Glutamatergic neuron (in vitro differentiated cells): ENCODE measurements at places on chromosomes 2 and 18. TPM values are rescaled to one million over a fixed set of nuclear protein-coding genes. Genes with fewer than 3 reads are reported as not detected.

GRCh38 chr18:53458944-53459580 lies 765.4 kb downstream of the MBD2 start:
- peaks cover 32% of the 10 kb centered on the region for H3K4me1 ChIP-seq
- H3K27me3 ChIP-seq: peaks cover 3% of the 10 kb centered on the region
- H3K27ac ChIP-seq: peak overlapping the region; percentile 93
- DNase-seq: peak; percentile 48

GRCh38 chr2:240479111-240479501 lies 43.6 kb downstream of the GPC1 start:
- H3K4me1 ChIP-seq: no peaks in the 10 kb centered on the region
- H3K27ac ChIP-seq: no peak overlapping the region
- no peaks in the 10 kb centered on the region for H3K36me3 ChIP-seq
- no peak for DNase-seq
- no peak overlapping the region for H3K4me3 ChIP-seq

- H3K36me3 ChIP-seq: no peaks in the 10 kb centered on the region
- no peaks in the 10 kb centered on the region for H3K4me1 ChIP-seq
- H3K4me3 ChIP-seq: no peak overlapping the region
- H3K27ac ChIP-seq: no peak overlapping the region
- no peaks in the 10 kb centered on the region for H3K27me3 ChIP-seq
Observed at GRCh38 chr2:177316756-177317155, 52.2 kb upstream of the NFE2L2 start.

GRCh38 chr2:6865346-6866274 lies at the start of gene CMPK2:
TSS of gene CMPK2 (minus strand) at chr2:6865907. CDS start at chr2:6865696, 211 bp downstream.
- peaks cover 12% of the 10 kb centered on the region for H3K4me1 ChIP-seq
- peak; percentile 67 for DNase-seq
- peaks cover 14% of the 10 kb centered on the region for H3K27me3 ChIP-seq
- H3K27ac ChIP-seq: peak within 1 kb of the TSS; percentile 25
- peak within 1 kb of the TSS; percentile 96 for H3K4me3 ChIP-seq

DNA sequence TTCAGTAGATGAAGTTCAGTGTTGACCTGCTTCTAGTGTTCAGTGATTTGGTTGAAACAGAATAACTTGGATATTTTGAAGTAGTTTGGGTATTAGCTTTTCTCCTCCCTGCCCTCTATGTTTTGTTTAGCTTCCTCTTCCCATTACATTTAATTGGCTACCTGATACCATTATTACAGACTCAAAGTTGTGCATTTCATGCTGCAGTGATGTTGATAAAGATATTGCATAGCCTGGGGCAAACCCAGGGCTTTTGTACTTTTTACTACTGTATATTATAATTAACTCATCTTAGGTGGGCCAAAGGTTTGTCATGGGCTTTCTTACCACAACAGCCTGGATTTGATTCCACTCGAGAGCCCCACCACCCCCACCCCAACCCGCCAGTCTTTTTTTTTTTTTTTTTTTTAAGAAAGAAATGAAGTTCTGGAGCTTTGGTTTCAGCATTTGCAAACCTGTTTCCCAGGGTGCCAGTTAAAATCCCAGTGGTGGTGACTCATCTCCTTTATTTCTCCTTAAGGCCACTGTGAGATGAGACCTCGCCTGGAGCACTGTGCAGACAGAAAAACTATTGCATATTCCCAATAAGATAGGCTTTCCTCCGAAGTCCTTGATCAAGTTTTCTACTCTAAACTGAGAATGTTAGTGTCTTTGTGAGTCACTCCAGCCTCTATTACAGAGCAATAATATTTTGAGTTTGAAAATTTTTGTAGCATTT lies 393.7 kb upstream of the FANCL start:
- DNase-seq: no peak
- no peaks in the 10 kb centered on the region for H3K36me3 ChIP-seq
- no peaks in the 10 kb centered on the region for H3K4me1 ChIP-seq
- H3K4me3 ChIP-seq: no peak overlapping the region
- no peaks in the 10 kb centered on the region for H3K27me3 ChIP-seq

DNA sequence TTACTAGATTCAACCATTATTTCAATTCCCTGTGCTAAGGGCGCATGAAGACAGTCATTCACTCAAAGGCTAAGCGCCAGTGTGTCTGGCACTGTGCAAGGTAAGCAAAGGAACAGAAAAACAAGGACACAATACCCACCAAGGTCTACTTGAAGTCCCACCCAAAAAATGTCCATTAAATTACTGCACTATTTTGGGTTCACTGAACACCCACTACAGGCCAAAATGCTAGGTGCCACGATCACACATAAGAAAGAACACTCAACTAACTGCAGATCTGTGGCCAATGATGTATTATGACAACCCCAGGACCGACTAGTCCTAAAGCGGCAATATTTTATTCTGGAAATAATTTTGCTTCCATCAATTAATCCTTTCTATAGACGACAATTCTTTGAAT lies 1.8 kb downstream of the TMEM131 start:
- H3K36me3 ChIP-seq: no peaks in the 10 kb centered on the region
- H3K4me1 ChIP-seq: peaks cover 23% of the 10 kb centered on the region
- peak overlapping the region; percentile 97 for H3K4me3 ChIP-seq
- H3K27me3 ChIP-seq: peaks cover 4% of the 10 kb centered on the region
- peak overlapping the region; percentile 34 for H3K27ac ChIP-seq
- no peak for DNase-seq

GRCh38 chr2:176415174-176415895 lies 146.1 kb downstream of the MTX2 start:
- no peak overlapping the region for H3K4me3 ChIP-seq
- H3K27ac ChIP-seq: no peak overlapping the region

- no peak for DNase-seq
- H3K27me3 ChIP-seq: peaks cover 5% of the 10 kb centered on the region
- H3K4me1 ChIP-seq: peaks cover 2% of the 10 kb centered on the region
Observed at GRCh38 chr2:233039212-233039845, 6.9 kb downstream of the NEU2 start.

DNA sequence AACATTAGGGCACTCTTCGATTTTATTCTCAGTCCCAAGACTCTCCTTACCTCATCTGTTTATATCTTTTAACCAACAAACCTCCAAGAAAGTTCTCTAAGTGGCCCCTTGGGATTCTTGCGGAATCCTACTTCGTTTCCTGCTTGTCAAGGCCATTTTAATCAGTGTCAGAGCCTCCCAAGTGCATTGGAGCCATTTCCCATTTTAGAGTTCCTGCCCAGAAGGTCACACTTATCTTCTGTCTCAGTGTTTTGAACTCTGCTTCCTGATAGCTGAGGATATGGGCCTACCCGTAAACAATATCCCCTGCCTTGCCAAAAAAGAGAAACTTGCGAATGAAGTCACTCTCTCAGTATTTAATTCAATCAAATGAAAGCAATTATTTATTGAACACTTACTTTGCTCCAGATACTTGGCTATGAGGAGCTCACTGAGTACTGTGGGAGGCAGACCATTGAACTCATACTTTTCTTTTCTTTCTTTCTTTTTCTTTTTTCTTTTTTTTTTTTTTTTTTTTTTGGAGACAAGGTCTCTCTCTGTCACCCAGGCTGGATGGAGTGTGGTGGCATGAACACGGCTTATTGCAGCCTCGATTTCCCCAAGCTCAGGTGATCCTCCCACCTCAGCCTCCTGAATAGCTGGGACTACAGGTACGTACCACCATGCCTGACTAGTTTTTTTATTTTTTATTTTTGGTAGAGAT lies 5.7 kb upstream of the NOSTRIN start:
- H3K36me3 ChIP-seq: no peaks in the 10 kb centered on the region
- no peaks in the 10 kb centered on the region for H3K4me1 ChIP-seq

GRCh38 chr2:153551698-153552097 lies 73.1 kb upstream of the RPRM start:
- H3K4me1 ChIP-seq: no peaks in the 10 kb centered on the region
- no peaks in the 10 kb centered on the region for H3K27me3 ChIP-seq
- no peak for DNase-seq
- H3K27ac ChIP-seq: no peak overlapping the region
- H3K4me3 ChIP-seq: no peak overlapping the region
- H3K36me3 ChIP-seq: no peaks in the 10 kb centered on the region

DNA sequence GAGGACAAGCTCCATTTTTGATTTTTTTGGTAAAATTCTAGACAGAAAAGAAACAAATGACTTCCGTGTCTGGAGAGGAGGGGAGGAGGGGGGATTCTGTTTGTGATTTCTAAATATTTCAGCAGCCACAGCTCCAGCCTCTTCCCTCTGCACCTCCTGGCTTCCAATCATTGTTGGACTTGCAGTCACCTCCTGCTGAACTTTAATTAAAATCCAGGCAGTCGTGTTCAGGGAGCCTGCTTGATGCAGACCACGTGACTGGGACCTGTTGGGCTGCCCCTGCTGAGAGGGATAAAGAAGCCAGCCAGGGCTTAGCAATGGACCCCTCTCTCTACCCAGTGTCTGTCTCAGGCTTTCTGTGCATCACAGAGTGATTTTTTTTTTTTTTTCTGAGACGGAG lies 115.1 kb downstream of the SH3BP4 start:
- H3K4me3 ChIP-seq: no peak overlapping the region
- H3K36me3 ChIP-seq: no peaks in the 10 kb centered on the region
- H3K4me1 ChIP-seq: no peaks in the 10 kb centered on the region

DNA sequence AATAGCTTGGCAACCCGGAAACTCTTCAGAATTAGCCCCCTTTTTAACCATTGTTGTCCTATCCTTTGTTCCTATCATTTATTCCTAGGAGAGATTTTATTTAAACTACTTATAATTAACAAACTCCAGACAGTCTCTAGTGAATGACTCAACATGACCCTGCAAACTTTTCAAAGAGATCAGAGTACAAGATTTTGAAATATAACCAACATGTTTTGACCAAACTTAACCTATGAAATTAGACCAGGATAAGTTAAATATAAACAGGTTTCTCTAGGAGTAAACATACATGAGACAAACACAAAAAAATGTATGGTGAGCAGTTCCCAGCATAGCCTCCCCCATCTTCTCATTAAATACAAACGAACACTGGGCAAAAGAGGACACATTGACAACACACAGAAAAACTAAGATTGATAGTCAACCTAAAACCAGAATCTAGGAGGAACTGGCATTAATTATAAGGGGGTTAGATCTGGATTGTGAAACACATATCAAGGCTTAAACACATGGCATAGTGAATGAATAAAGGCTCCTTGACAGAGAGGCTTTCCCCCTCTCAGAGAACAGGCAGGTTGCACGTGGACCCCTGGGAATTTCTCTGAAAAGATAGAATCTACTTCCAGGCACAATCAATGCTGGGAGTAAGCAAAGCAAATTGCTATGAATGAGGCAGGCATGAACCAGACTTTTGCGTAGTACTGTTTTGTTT lies 284.1 kb downstream of the IRS1 start:
- H3K36me3 ChIP-seq: no peaks in the 10 kb centered on the region
- H3K4me1 ChIP-seq: peaks cover 12% of the 10 kb centered on the region
- peak; percentile 30 for DNase-seq
- H3K4me3 ChIP-seq: no peak overlapping the region

GRCh38 chr18:43994381-43994780 lies 686.3 kb upstream of the SETBP1 start:
- H3K36me3 ChIP-seq: no peaks in the 10 kb centered on the region
- H3K4me3 ChIP-seq: no peak overlapping the region
- no peaks in the 10 kb centered on the region for H3K27me3 ChIP-seq
- DNase-seq: no peak

DNA sequence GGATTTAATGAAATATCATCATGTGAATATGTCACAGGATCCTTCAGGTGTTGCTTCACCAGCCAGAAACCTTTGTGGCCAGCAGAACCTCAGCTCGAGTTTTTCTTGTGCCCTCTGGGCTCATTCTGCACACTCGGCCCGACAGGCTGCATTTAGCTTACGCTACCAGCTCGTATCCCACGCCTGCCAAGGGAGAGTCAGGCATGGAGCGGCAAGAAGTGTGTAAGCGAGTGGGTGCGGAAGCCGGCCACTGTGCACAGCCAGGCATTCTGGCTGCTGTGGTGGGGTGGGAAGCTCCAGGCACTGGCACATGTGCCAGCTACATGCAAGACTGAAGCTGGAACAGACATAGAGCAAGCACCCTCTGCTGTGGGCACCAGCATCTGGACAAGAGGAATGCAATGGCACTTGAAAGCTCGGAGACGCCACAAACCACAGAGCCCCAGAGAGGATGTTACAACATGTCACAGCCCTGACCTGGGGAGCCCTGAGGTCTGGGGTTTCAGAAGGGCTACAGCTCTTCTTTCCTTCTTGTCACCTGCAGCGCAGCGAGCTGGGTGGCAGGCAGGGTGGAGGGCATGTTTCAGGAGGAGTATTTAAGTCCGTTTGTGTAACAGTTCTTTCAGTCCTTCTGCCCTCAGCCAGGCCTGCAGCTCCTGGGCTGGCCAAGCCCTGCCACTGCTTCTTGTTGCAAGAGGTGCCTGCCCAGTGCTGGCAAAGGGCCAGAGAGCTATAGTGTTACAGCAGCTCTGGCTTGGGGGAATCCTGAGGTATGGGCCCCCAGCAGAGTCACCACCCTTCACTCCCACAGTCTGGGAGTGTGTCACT lies 257.3 kb upstream of the HNMT start:
- no peaks in the 10 kb centered on the region for H3K27me3 ChIP-seq
- no peaks in the 10 kb centered on the region for H3K4me1 ChIP-seq
- DNase-seq: no peak
- H3K27ac ChIP-seq: no peak overlapping the region

- no peaks in the 10 kb centered on the region for H3K27me3 ChIP-seq
- H3K4me1 ChIP-seq: no peaks in the 10 kb centered on the region
- no peaks in the 10 kb centered on the region for H3K36me3 ChIP-seq
- no peak for DNase-seq
- H3K4me3 ChIP-seq: no peak overlapping the region
Observed at GRCh38 chr2:220877897-220878296, 694.2 kb downstream of the EPHA4 start.

DNA sequence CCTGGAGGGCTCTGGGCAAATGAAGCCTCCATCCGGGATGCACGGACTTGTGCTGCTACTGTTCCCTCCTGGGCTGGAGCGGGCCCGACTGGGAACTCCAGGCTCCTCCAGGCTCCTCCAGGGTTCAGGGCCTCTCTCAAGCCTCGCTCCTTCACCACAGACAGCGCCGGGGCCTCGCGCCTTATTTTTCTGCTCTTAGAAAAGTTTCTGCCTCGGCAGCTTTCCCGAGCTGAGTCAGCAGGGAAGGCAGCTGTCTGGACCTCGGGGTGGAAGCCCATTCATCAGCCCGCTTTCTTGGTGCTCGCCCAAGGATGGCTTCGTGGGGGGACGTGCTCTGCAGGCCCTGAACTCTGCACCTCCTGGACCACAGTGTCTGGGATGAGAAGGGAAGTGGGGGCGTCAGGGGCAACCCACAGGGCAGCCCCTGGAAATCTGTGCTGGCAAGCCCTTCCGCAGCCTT lies 12.9 kb upstream of the TEX51 start:
- H3K4me3 ChIP-seq: no peak overlapping the region
- H3K27me3 ChIP-seq: peaks cover 16% of the 10 kb centered on the region
- H3K36me3 ChIP-seq: no peaks in the 10 kb centered on the region
- H3K4me1 ChIP-seq: peaks cover 8% of the 10 kb centered on the region
- DNase-seq: no peak

- no peaks in the 10 kb centered on the region for H3K27me3 ChIP-seq
- H3K27ac ChIP-seq: no peak overlapping the region
- H3K4me3 ChIP-seq: no peak overlapping the region
Observed at GRCh38 chr2:12196495-12196894, 450.1 kb downstream of the LPIN1 start.

MC5R gene
- total RNA-seq: not detected

FABP1 gene
- not detected for total RNA-seq

RHOB gene
- 135 TPM for total RNA-seq

MEP1B gene
- not detected for total RNA-seq

GLI2 gene
- total RNA-seq: 3.9 TPM

SULT1C4 gene
- total RNA-seq: 1.6 TPM

NAT8 gene
- total RNA-seq: not detected

IFT172 gene
- total RNA-seq: 43.6 TPM
